ENCODE measurements at places on chromosomes 1 and 21. TPM values are rescaled to one million over a fixed set of nuclear protein-coding genes. Genes with fewer than 3 reads are reported as not detected.

DNA sequence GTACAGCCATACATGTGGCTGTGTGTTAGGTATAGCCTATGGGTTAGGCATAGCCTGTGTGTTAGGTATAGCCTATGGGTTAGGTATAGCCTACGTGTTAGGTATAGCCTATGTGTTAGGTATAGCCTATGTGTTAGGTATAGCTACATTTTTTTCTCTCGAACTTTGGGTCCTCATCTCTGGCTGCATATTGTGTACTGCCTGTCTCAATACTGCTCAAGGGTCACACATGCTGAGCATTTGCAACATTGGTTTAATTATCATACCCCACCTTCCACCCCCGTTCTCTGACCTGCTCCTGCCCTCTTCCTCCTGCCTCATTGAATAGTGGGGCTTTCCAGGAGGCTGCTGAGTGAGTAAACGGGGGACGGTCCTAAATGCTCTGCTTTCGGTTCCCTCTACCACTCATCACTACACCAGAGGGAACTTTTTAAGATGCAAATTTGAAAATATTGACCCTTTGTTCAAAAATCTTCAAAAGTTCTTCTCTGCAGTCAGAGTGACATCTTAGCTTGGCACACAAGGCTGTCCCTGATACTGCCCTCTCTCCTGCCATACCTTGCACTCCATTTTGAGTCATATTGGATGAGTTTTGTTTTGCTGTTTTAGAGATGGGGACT lies 17.8 kb downstream of the OR2B11 start:
- no peaks in the 10 kb centered on the region for H3K36me3 ChIP-seq
- no peaks in the 10 kb centered on the region for H3K4me1 ChIP-seq
- H3K4me3 ChIP-seq = no peak overlapping the region
- H3K27me3 ChIP-seq = no peaks in the 10 kb centered on the region
- H3K27ac ChIP-seq = no peak overlapping the region

DDR2 gene
- 1.4 TPM for total RNA-seq

DNA sequence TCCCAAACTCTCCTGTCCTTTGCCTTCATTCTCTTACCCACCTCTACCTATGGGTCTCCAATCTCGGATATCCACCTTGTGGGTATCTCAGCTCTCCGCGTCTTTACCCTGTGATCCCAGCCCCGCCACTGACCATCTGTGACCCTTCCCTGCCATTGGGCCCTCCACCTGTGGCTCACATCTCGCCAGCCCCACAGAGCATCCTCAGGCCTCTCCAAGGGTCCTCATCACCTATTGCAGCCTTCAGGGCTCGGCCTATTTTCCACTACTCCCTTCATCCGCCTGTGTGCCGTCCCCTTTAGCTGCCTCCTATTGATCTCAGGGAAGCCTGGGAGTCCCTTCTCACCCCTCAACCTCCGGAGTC lies 11.1 kb downstream of the BCAN start:
- H3K36me3 ChIP-seq = no peaks in the 10 kb centered on the region
- H3K4me3 ChIP-seq = no peak overlapping the region
- peaks cover 90% of the 10 kb centered on the region for H3K27me3 ChIP-seq
- H3K27ac ChIP-seq = no peak overlapping the region

PPIAL4G gene
- not detected for total RNA-seq

TGFB2 gene
- 107 TPM for total RNA-seq

SPRR3 gene
- not detected for total RNA-seq

DNA sequence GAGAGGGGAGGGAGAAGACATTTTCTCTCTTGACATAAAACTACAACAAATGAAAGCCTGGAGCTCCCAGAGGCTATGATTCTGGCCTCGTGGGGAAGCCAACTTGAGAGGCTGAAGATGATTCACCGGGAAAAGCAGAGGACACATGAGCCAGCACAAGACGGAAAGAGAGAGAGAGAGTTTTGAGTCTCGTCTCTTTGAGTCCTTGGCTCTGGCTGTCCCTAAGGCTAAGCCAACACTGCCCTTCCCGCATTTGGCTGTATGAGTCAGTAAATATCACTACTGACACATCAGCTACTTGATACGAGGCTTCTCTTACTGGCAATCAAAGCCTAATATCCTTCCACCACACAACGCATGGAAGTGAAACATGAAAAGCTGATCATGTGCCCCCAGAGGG lies 95.5 kb downstream of the GRIK3 start:
- peaks cover 9% of the 10 kb centered on the region for H3K27me3 ChIP-seq
- no peaks in the 10 kb centered on the region for H3K36me3 ChIP-seq
- H3K4me1 ChIP-seq = no peaks in the 10 kb centered on the region
- DNase-seq = no peak
- no peak overlapping the region for H3K27ac ChIP-seq
- H3K4me3 ChIP-seq = no peak overlapping the region

- no peak overlapping the region for H3K4me3 ChIP-seq
- H3K27ac ChIP-seq = no peak overlapping the region
- DNase-seq = no peak
Observed at GRCh38 chr1:168835176-168835575, 106.2 kb upstream of the DPT start.
